ENCODE measurements at places on chromosomes 6 and 20.

DNA sequence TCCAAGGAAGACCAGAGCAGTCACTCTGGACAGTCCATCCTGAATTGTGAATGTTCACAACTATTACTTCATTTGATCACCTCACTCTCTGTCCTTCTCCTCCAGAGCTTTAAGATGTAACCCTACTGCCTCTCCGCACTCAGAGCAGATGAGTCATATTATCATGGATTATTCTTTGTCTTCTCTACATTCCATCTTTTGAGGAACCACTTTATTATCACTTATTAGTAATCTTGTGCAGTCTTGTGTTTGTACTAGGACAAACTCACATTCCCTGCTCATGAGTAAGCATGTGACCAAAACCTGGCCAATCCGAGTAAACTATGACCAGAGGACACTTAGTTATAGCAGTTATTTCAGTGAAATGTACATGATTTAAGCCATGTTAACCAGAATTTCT, 401.5 kb upstream of the ADGRB3 start:
- no peak for DNase-seq

DNA sequence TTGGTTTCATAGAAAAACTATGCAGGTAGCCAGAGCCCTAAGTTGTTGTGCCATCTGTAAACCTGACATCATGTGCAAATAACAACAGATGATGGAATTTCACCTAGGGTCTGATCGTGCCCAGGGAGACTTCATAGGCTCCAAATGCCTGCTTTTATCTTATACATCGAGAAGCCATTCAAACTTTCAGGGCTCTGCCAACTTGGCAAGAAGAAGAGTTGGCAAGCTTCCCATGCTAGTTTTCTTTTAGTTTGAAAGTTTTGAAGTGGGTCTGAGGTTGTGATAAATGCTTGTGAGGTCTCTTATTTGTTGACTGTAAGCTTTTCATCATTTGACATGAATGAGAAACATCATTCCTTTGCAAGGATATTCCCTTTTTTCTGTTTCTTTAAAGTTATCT, 175.4 kb upstream of the FLRT3 start:
- DNase-seq = no peak

DNA sequence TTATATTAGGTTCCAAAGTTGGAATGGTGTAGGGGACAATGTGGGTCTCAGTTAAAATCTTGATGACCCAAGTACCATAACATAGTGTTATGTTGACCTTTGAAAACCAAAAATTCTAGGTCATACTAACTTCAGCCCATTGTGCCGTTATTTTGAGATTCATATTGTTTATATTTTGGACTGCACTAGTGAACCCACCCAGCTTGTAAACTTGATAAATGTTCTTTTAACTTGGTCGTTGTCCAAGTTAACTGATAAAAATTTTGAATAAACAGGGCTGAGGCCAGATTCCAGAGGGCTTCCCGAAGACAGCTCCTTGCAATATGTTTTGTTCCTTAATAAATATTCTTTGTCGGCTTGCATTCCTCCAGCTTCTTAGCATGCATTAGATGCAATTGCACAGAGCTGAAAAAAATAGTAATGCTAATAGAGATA, 90.3 kb downstream of the BCAS1 start:
- DNase-seq = no peak

GRCh38 chr20:25251558-25251957, 3.7 kb downstream of the PYGB start:
- no peak for DNase-seq

DNA sequence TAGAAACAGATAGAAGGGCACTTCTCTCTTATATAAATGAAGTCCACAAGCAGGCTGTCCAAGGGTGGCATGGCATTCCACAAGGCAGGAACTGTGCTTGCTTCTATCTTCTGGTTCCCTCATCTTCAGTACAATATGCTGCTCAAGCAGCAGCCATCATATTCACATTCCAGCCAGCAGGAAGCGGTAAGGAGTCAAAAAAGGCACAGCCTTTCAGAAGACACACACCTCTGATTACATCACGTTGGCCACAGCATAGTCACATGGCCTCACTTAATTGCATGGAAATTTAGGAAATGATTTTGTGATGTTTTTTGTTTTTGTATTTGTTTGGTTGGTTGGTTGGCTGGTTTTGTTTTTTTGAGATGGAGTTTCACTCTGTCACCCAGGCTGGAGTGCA, 19.0 kb downstream of the REM1 start:
- DNase-seq = peak; percentile 22

Measured in erythroblast (primary cell).